ENCODE measurements at places on chromosomes 4 and X.

GRCh38 chr4:140876615-140877364 lies 120.6 kb upstream of the TBC1D9 start:
- DNase-seq: no peak

DNA sequence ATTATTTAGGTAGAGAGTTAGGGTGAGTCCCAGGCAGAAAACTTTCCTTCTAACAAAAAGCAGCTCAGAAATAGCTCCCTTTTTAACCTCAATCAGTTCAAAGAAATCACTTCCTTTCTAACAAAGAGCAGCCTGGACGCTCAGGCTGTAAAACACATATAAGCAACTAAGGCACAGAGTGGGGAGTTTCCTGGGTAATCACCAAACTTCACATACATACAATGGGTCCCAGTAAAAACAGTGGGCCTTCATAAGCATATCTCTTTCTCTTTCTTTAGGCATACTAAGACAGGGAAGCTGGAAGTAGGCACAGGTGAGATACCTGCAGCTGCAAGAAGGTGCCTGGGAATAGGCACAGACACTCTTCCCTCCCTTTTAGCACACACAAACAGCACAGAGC lies 4.9 kb upstream of the NAF1 start:
- no peak for DNase-seq

GRCh38 chrX:143601809-143602208 lies 34.1 kb downstream of the SLITRK4 start:
- DNase-seq: no peak

GRCh38 chr4:111433441-111433840 lies 711.8 kb upstream of the FAM241A start:
- no peak for DNase-seq

DNA sequence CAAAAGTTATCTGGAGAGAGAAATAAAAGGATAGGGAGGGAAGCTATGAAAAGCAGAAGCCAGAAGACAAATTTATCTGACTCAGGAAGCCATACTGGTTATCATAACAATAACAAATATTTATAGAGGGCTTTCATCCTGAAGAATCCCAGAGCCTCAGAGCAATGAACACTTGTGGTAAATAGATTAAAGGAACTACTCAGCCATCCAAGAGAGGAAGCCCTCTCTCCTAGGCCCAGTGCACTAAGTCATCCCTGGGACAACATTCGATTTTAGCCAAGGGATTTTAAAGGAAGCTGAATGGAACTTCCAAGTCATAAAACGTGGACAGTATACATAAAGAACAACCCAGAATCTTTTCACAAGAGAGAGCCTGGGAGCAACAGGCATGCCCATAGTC lies 76.9 kb downstream of the COL4A6 start:
- DNase-seq: no peak

DNA sequence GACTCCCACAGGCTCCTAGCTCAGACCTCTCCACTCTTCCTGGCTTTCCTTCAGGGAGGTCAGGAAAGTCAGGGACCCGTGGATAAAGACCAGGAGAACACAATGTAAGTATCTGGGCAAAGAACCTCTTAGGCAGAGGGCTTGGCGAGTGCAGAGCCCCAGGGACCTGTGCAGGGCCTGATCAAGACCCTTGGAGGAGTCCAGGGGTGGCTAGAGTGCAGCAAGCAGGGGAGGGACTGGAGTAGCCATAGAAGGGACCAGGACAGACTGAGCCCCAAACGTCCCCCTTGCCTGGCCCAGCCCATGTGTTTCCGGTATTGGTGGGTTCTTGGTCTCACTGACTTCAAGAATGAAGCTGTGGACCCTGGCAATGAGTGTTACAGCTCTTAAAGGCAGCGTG lies 5.9 kb upstream of the TNIP2 start:
- DNase-seq: no peak

DNA sequence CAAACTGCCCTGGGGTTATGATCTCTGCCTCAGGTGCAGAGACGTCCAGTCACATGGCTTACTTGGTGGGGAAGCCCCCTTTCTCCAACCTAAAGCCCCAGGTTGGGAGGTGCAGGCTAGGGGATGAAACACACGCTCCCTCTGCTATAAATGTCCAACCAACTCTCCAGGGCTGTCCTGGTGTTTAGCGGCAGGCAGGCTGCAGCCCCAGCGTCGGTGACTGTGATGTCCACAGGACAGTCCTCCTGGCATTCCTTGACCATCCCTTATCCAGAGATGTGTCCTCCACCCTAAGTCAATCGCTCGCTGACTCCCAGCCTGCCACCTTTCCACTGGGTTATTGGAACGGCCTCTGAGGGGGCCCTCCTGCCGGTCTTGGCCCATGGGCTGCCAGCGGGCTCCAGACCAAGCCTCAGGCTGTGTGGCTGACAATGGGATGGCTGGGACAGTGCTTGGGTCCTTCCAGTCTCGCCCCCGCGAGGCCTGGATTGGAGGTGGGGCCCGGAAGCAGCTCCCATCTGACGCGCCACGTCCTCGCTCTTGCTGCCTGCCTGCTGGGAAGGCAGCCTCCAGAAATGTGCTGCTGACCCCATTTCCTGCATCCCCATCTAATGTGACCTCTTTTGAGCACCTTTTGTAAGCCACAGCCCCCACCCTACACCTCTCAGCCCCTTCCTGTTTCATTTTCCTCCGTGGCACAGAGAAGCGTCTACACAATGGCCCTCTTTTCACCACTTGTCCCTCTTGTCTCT lies 60.8 kb upstream of the ADRA2C start:
- no peak for DNase-seq

DNA sequence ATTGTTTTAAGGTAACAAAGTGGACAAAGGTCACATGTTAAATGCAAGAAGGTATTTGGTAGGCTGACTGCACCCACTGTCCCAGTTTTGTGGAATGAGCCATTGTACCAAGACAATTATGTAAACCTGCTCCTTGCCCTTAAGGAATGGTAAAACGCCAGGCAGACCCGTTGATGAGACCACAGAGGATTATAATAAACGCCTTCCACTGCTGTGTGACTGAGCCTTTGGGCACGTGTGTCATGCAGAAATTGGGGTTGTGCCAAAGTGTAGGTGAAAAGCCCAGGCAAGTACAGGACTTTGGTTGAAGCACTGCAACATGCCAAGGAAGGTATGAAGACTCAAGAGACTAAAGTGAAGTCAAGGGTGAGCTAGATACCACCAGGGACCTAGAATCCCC lies 59.7 kb downstream of the LRRC66 start:
- no peak for DNase-seq

DNA sequence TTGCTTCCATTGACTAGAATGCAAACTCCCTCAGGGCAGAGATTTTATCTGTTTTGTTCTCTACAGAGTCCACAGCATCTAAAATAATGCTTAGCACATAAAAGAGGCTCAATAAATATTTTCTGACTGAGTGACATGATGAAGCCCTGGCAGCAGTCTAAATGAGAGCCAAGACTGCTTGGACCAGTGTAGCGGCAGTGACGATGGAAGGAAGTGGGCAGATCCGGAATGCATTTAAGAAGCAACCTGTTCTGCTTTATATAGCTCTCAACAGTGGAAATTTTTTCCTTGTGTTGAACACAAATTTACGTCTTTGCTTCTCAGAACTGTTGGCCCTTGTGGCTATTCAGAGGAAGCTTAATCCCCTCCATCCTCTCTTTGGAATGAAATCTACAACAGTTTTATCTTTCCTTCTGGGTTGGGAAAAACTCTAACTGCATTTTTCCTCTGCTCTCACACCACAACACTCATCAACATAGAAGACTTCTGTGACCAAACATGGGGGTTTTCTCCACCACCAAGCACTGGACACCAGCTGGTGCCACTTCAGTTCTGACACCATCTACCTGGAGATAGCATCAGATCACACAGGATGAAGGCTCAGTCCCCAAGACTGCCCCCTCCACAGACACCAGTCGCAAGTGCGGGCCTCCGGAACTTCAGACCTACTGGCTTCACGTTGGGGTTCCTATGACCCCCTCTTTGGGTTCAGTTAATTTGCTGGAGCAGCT lies 7.0 kb upstream of the BEND4 start:
- no peak for DNase-seq

GRCh38 chrX:9072281-9072680 lies 38.4 kb upstream of the FAM9B start:
- no peak for DNase-seq

DNA sequence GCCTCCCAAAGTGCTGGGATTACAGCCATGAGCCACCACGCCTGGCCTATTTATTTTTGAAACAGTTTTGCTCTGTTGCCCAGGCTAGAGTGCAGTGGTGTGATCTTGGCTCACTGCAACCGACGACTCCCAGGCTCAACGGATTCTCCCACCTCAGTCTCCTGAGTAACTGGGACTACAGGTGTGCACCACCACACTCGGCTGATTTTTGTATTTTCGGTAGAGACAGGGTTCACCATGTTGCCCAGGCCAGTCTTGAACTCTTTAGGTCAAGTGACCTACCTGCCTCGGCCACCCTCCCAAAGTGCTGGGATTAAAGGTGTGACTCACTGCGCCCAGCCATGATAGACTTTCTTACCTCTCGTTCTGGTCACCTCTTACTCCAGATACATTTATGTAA lies 124.0 kb downstream of the UBE2K start:
- DNase-seq: no peak

DNA sequence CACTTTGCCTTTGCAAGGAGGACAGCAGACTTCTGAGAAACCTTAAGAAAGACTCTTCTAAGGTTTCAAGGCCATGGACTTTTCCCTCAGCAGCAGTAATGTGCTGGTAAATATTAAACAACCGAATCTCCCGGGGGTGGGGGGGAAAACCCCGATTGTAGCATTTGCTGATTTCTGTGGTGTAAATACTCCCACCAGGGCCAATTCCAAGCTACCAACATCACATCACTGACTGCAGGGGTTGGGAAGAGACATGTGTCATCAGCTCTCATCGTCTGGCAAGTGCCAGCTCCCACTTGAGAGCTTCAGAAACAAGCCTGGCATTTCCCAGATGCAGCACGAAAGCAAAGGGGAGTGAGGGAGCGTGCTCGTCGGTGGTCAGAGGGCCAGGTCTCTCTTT lies 101.2 kb downstream of the BCOR start:
- DNase-seq: no peak

- DNase-seq: no peak
Observed at GRCh38 chr4:151721466-151721865, 39.3 kb downstream of the GATB start.

DNA sequence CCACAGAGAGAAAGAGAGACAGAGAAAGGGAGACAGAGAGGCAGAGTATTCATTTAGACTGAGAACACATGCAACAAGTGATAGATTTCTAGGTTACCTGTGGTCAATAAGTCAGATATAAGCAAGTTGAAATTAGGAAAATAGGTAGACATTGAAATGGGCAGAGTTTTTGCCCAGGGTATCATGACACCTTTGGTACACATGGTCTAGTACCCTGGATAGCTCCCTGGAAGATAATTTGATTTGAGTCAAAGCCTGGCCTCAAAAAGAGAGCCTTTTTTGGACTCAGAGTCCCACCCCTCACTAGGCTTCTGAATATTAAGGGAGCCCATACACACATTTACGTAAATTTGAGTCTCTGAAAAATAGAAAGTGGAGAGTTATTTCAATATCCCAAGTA lies 4.0 kb upstream of the RPS6KA6 start:
- no peak for DNase-seq

- DNase-seq: no peak
Observed at GRCh38 chr4:23814996-23815660, 74.7 kb downstream of the PPARGC1A start.

GRCh38 chrX:115561605-115562479 lies 868 bp downstream of the PLS3 start:
- no peak for DNase-seq

DNA sequence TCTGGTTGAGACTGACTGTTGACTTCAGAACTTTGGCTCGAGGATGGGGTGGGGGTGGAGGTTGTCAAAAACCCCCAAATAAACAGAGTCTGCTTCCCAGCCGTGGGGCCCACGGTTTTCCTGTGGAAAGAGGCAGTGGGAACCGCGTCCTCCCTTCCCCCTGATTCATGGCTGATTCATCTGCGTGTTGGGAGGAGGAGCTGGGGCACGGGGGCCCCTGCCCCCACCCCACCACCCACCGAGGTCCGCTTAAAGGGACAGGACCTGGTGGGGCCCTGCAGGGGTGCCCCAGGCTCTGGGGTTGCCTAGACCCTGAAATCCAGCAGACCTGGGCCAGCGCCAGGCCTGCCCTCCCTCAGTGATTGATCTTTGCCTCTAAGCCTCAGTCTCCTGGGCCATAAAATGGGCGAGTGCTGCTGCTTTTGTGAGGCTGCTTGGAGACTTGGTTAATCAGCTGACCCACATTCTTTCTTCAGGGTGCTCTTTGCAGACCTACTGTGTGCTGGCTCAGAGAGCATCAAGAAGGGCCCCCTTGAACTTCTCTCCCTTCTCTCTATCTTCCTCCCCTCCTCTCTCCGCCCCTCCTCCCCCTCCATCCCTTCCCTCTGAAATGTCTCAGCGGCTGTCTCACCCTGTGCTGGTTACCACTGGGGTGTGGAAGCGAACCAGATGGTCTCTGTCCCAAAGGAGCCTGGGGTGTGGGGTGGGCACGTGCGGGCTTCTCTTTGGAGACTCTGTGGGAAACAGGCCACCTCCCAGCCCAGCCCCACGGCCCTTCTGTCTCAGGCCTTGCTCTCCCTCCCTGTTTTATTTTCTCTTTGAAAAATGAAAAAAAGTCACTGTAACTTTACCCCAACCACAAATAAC lies 9.1 kb downstream of the HTRA3 start:
- DNase-seq: peak; percentile 71

DNA sequence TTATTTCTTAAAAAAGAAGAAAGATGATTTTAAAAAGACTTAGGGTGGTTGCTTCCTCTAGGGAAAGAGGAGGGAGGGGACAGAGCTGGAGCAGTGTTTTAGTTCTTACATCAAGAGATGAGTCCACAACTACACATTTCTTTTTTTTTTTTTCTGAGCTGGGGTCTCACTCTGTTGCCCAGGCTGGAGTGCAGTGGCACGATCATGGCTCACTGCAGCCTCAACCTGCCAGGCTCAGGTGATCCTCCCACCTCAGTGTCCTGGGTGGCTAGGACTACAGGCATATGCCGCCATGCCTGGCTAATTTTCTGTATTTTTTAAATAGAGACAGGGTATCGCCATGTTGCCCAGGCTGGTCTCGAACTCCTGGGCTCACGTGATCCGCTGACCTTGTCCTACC lies 17.2 kb downstream of the SH3KBP1 start:
- DNase-seq: no peak

- DNase-seq: no peak
Observed at GRCh38 chr4:61958591-61958990, 758.5 kb downstream of the ADGRL3 start.

GRCh38 chr4:108255203-108255747 lies 86.5 kb upstream of the LEF1 start:
- DNase-seq: no peak

DNA sequence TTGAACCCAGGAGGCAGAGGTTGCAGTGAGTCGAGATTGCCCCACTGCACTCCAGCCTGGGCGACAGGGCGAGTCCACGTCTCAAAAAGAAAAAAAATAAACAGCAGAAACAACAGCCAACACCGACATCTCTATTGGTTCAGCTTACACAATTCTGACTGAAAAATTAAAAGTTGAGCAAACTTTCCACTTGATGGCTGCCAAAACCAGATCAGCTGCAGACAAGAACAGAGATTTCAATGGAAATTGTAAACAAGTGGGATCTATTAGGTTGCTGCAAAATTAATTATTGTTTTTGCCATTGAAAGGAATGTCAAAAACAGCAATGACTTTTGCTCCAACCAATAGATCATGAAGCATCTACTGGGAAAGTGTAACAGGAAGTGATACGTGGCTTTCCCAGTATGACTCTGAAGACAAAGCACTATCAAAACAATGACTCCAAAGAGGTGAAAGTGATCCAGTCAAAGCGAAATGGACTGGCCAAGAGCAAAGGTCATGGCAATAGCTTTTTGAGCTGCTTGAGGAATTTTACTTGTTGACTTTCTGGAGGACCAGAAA lies 26.3 kb downstream of the UPF3B start:
- DNase-seq: peak; percentile 12
